ENCODE measurements at places on chromosomes 1 and 21.

- DNase-seq: no peak
These were observed 2.9 kb downstream of the GFI1 start for GRCh38 chr1:92483610-92484471.

DNA sequence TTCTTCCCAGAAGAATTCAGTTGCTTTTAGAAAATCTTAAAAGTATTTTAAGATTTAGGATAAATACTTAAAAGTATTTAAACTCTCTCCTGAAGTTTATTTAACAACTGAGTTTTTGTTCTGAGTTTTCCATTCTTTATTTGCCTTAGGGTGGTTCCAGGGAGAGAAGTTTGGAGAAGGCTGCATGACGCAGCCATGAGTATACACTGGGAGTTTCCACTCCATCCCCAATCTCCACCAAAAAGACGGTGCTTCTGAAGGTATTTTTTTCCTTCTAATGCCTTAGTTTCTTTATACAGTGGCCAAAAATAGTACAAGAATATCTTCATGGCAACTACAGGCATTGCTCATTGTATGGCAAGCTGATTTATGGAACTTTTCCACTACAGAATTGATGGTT lies 122.7 kb downstream of the ST6GALNAC5 start:
- DNase-seq: no peak

DNA sequence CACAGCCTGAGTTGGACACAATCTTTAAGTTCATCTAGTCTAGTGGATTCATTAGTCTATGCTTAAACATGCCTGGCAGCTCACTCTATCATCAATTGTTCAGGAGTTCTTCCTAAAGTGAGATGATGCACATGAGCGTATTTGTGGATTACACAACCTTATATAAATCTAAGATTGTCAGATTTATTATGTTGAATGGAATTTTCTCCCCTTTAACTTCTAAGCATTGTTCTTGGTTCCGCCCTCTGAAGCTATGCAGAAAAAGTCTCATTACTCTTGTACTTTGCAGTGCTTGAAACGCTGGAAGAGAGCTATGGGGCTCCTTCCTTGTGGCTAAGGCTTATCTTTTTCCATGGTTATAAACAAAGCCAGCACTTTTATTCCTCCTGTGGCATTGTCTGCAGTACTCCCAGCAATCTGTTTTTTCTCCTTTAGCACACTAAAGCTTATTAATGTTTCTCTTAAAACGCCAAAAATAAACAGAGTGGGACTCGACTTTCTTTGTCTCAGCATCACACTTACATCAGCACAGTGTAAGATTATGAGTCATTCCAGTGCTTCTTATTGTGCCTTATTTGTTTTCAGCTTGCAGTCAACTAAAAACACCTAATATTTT lies 316.8 kb upstream of the CAMK1G start:
- no peak for DNase-seq

DNA sequence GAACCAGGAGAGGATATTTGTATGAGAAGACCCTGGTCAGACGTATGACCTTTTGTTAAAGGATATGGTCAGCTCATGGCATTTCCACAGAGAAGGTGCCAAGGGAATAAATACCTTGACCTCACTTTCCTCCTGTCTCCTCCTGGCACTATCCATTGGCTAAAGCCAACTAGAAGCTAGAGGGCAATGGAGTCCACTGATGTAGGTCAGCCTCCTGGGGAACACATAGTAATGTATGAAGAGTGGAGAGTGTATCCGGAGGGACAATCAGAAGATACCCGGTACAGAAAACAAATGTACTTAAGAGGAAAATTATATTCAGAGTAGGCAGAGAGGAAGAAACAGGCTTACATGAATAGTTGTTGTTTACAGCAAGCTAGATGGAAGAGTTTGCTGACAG lies 698 bp upstream of the NTMT2 start:
- DNase-seq: no peak

DNA sequence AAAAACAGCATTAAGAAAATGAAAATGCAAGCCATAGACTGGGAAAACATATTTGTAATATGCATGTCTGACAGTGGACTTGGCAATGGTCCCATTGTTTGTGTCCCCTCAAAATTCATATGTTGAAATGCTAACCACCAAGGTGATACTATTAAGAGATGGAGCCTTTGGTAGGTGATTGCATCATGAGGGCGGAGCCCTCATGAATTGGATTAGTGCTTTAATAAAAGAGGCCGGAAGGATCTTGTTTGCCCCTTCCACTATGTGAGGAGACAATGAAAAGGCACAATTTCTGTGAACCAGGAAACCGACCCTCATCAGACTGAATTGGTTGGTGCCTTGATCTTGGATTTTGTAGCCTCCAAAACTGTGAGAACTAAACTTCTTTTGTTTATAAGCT lies 232.3 kb downstream of the GPR52 start:
- DNase-seq: no peak

GRCh38 chr1:193355178-193355577 lies 168.8 kb upstream of the B3GALT2 start:
- DNase-seq: no peak

GRCh38 chr1:200253774-200254495 lies 155.9 kb downstream of the ZNF281 start:
- no peak for DNase-seq

GRCh38 chr1:234889643-234890042 lies 239.0 kb downstream of the TOMM20 start:
- no peak for DNase-seq

DNA sequence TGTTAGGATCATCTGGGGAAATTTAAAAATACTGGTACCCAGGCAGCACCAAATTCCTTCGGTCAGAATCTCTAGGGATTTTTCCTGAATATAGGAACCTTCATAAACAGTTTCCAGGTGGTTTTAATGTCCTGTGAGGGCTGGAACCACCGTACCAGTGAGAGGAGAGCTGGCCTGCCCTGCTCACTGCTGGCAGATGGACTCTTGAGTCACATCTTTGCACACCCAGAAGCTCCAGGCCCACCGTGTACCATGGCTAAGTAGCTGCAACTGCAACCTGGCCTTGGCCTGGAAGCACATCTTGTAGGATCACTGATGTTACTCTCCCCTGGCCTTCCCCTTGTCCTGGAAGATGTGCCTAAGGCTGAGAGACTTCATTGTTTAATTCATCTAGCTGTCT lies 181.5 kb downstream of the DISC1 start:
- DNase-seq: no peak

DNA sequence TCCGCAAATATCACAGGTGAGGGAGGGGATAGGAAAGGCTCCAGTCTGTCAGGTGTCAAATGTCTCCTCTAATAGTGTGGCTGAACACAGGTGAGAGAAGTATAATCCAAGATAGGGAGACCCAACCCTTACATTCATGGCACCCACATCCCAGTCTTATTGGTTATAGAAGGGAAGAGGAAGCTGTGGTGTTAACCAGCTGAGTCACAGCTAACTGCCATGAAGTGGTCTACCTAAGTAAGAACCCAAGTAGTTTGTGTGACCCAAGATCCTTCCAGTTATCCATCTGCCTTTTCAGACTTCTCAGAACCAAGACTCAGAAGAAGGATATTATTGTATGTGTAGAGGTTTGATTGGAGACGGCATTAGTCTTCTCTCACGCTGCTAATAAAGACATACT lies 37.1 kb downstream of the DDAH1 start:
- no peak for DNase-seq

- DNase-seq: no peak
These were observed 217.2 kb upstream of the HOOK1 start for GRCh38 chr1:59597420-59598119.

- no peak for DNase-seq
These were observed 45.3 kb upstream of the EDN2 start for GRCh38 chr1:41529621-41530395.

- DNase-seq: peak; percentile 78
These were observed 2.6 kb upstream of the TOR3A start for GRCh38 chr1:179079113-179079761.

- DNase-seq: peak; percentile 10
These were observed 42.5 kb upstream of the GPR52 start for GRCh38 chr1:174405219-174405618.

DNA sequence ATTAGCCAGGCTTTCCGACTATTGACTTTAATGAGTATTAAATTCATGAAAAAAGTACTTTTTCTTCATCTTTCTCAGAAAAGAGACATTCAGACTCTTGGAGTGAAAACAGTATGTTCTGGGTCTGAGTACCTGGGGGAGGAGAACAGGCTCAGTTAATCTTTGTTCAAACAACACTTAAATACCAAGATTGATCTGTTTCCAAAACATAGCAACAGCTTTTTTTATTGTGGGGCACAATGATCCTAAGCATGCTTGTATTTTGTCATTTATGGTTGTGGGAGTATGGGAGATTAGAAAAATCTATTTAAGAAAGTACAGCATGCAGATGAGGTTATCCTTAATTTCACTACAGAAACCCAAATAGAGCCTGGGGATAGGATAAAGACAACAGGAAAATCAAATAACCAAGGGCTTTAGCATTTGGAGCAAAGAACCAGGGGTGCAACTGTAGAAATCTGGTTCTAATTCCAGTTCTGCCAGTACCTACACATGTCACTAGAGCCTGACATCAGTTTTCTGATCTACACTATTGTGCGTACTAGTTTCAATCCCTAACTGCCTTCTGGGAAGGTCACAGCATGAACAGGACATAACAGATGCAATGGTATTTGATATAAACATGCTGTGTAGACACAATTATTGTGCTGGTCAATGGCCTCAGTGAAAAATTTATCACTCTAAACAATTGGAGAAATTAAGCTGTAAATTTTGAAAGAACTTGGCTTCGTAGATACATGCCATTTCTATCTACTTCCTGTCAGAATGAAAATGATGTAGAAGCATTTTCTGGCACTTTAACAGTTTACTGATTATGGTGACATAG lies 91.2 kb downstream of the KCNK1 start:
- DNase-seq: no peak

DNA sequence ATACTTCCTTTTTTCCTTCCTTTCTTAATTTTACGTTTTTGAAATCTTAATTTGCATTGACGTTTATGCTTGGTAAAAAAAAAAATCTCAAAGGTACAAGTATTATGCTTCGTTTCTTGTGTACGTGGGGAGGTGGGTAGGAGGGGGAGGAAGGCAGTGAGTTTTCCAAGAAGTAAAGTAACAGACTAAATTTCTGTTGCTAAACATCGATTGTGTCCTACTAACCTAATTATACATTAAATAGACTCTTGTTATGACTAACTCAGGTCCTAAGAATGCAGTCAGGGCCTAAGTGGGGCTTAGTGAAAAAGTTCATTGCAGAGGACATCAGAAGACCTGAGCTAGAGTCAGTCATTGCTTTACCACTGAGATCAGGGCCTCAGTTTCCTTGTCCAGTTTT lies 17.5 kb downstream of the NEK7 start:
- no peak for DNase-seq

GRCh38 chr1:163544441-163544840 lies 222.7 kb downstream of the NUF2 start:
- no peak for DNase-seq

DNA sequence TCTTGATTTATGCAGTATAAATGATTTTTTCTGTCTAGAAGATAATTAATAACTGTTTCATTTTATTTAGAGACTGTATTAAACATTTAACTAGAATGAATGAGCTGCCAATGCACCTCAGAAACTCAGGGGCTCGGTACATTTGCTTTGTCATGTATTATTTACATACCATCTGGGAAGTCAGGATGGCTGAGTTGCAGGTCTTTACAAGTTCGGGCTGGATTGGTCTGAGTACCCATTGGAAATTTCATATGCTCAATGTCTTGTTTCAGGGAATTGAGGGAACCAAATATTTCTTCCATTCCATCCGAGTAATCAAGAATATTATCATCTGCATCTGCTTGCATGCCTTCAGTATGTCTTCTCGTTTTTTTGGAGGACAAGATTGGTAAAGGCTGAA lies 221.7 kb downstream of the COL11A1 start:
- no peak for DNase-seq

GRCh38 chr1:58992643-58993042 lies 208.8 kb upstream of the JUN start:
- DNase-seq: no peak

DNA sequence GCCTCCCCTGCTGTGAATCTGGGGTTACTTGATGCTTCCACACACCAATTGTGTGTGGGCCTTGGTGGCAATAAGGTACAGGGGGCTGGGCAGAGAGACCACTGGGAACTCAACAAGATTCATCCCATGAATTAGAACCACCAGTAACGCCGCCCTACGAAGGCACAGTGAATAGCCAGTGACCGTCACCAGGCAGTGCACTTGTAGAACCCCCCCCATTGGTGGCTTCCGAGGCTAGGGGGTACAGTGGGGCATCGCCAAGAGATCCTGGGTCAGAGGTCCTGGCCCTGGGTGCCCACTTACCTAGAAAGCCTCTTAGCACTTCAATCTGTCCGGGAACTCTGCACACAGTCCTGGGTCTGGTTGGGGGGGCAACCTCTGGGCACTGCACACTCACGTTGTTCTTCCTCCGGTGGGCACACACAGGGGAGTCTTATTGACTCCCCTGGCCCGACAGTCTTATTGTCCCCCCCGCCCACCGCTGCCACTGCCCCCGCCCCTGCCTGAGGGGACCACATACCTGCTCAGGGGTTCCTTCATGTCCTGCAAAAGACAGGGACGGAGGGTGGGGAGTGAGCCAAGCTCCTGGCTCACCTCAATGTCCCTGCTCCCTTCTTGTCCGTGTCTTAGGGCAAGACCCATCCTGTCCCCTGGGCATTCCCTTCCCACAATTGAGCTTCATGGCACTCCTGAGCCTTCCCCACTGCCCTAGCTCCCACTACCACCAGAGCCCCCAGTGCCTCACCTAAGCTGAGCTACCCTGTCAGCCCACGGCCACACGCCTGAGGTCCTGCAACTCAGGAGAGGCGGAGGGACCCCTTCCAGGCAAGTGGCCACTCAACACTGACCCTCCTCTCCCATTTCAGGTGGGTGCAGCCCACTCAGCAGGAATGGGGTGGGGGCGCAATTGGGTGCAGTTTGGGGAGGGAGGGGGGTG lies 2.5 kb upstream of the TRIM11 start:
- DNase-seq: no peak
